ENCODE measurements at places on chromosomes 6 and 20. TPM values are rescaled to one million over a fixed set of nuclear protein-coding genes. Genes with fewer than 3 reads are reported as not detected.
A peak's percentile ranks its signal among the peaks of the same experiment; 100 is the strongest.

CRYBG1 gene
- total RNA-seq, result 2.8 TPM

PSORS1C2 gene
- not detected for total RNA-seq

CAGE1 gene
- total RNA-seq, result 0.04 TPM

ESR1 gene
- 0.44 TPM for total RNA-seq

ABCF1 gene
- total RNA-seq, result 26.6 TPM

- DNase-seq, result no peak
- H3K27ac ChIP-seq, result no peak overlapping the region
- H3K36me3 ChIP-seq, result peaks cover 2% of the 10 kb centered on the region
Measured at GRCh38 chr6:45949256-45949655, 66.4 kb downstream of the CLIC5 start.

GRCh38 chr20:18790787-18791186 lies 22.8 kb upstream of the SCP2D1 start:
- peaks cover 6% of the 10 kb centered on the region for H3K4me1 ChIP-seq
- H3K27me3 ChIP-seq, result peaks cover 2% of the 10 kb centered on the region
- H3K27ac ChIP-seq, result no peak overlapping the region
- H3K36me3 ChIP-seq, result no peaks in the 10 kb centered on the region
- no peak for DNase-seq
- H3K4me3 ChIP-seq, result no peak overlapping the region

DNA sequence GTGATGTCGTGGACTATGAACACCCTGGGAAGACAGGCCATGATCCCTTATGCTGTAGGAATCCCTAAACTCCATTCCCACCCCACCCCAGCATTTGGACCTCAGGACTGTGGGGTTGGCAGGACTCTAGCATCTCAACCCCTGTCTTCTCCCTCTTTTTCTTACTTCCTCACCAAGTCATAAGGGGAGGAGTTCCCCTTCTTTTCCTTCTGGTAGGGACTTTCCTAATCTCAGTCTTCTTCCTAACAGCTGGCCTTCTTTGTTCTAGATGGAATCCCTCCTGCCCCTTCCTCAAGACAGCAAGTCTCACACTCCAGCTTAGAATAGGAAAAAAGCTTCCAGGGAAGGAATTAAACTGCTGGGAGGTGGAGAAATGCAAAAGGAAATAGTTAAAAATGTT lies 2.3 kb upstream of the SIRPB2 start:
- H3K27ac ChIP-seq, result no peak overlapping the region
- peaks cover 2% of the 10 kb centered on the region for H3K27me3 ChIP-seq
- H3K4me1 ChIP-seq, result no peaks in the 10 kb centered on the region
- no peaks in the 10 kb centered on the region for H3K36me3 ChIP-seq

DNA sequence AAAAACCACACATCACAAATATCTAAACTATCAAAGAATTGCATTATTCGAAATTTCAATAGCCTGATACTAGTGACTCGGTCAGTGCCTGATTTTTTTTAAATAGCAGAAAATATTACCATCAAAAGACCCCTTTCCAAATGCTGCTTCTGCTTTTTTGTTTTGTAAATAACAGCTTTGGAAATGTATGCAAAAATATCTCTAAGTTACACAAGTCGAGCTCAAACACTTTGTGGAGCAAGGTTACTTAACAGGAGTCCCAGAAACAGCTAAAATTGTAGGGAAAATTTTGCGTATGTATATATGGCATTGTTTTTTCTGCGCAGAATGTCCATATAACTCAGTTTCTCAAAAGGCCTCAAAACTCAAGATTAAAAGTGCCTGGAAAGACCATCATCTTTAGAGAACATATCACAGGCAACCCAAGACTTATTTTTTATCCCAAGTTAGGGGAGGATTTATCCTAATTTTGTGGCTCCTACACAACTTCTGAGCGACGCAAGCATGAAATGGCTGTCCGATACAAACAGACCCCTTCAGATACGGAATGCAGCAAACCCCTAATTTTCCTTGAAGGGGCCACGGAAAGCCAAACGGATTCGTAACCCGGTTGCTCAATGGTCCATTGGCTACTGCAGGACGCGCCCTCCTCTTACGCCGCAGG lies 1.3 kb downstream of the CEP85L start:
- DNase-seq, result peak; percentile 83
- H3K4me1 ChIP-seq, result peaks cover 5% of the 10 kb centered on the region
- no peaks in the 10 kb centered on the region for H3K27me3 ChIP-seq
- peak overlapping the region; percentile 97 for H3K27ac ChIP-seq
- no peaks in the 10 kb centered on the region for H3K36me3 ChIP-seq
- peak overlapping the region; percentile 91 for H3K4me3 ChIP-seq

DNA sequence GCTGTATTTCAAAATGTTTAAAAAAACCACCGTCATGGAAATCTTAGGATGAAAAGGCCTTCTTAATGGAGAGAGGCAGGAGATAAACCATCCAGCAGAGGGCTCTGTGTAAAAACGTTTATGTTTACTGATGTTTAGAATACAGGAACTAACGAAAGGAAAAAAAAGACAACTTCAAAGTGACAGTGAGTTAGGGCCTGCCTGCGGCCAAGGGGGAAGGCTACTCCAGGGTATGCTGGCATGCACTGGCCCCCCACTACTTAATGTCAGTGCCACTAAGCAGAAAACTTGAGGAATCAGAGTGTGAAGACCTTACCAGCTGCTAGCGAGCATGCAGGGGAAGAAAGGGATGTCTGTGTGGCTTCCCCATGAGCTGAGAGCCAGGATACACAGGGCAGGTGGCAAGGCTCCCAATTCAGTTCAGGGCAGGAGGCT lies 47.7 kb downstream of the AKAP7 start:
- DNase-seq, result peak; percentile 72
- H3K27ac ChIP-seq, result no peak overlapping the region
- peaks cover 3% of the 10 kb centered on the region for H3K4me1 ChIP-seq
- H3K36me3 ChIP-seq, result peaks cover 11% of the 10 kb centered on the region

DNA sequence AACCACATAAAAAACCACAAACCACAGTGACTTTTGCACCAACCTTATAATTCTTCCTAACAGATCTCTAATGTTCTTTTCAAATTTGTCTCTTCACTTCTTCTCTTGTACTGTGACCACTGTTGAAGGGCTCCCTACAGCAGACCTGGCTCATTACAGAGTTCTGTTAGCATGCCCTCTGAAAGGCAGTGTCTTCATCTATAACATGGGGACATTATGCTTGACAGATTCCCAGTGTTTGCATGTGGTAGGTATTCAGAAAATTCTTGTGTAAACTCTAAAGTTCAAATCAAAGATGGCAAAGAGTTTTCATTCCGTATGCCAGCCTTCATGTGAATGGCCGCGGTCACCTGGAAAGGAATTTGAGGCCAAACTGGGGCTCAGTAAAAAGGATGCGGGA lies 182.6 kb downstream of the DHX35 start:
- no peaks in the 10 kb centered on the region for H3K27me3 ChIP-seq
- no peak overlapping the region for H3K27ac ChIP-seq
- DNase-seq, result no peak
- no peak overlapping the region for H3K4me3 ChIP-seq
- no peaks in the 10 kb centered on the region for H3K4me1 ChIP-seq
